ENCODE measurements at places on chromosomes 12 and 14. TPM values are rescaled to one million over a fixed set of nuclear protein-coding genes. Genes with fewer than 3 reads are reported as not detected.

Gene CMA1
- total RNA-seq: not detected

Gene CCDC88C
- 174 TPM for total RNA-seq

Gene TROAP
- 0.31 TPM for total RNA-seq

Gene RFX4
- not detected for total RNA-seq

Gene SLC39A5
- total RNA-seq: not detected

Gene CCDC177
- not detected for total RNA-seq

Gene OLR1
- total RNA-seq: 104 TPM
